ENCODE measurements at places on chromosomes 2 and 18. TPM values are rescaled to one million over a fixed set of nuclear protein-coding genes. Genes with fewer than 3 reads are reported as not detected.
A peak's percentile ranks its signal among the peaks of the same experiment; 100 is the strongest.

GRCh38 chr18:77106331-77106730, 26.3 kb downstream of the MBP start:
- peak; percentile 83 for DNase-seq

DNA sequence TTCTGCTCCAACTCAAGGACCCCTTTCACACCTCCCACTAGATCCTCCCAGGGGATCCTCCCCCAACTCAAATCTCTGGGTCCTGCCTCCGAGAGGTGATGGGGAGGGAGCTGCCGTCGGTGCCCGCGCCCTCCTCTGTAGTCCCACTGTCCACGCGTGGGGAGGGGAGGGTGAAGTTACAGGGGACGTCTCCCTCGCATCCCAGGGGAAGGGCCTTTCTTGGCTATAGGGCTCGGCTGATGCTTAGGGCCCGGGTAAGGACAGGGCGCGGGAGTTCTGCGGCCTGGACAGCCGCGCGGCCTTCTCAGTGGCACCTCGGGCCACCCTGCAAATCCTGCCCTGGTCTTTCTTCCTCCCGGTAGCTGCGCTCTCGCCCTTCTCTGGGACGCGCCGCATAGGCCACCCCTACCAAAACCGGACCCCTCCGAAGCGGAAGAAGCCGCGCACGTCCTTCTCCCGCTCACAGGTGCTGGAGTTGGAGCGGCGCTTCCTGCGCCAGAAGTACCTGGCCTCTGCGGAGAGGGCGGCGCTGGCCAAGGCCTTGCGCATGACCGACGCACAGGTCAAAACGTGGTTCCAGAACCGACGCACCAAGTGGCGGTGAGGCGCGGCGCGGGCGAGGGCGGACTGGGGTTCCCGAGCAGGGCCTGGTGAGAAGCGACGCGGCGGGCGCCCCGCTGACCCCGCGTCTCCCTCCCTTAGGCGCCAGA, 1.2 kb downstream of the TLX2 start:
- DNase-seq: no peak

Gene TMEM37
- total RNA-seq: 54.0 TPM

GRCh38 chr18:51953521-51953920, 386.5 kb upstream of the DCC start:
- no peak for DNase-seq

- no peak for DNase-seq
Measured at GRCh38 chr2:128727404-128727803, 408.7 kb upstream of the HS6ST1 start.

DNA sequence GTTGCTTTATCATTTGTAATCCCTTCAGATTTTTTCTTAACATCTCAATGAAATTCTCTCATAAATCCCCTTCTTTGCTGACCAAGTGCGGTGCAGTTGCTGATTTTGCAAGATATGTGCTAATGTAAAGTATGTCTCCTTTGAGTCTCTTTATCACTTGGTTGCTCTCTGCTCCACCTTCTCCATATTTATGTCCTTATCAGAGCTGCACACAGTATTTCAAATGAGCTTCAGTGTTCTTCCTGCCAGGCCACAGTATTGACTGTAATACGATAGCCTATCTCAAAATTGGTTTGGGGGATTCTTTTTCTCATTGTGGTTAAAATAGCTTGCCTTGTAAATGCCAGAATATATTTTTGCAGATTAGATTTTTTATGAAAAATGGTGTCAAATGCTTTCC, 32.2 kb downstream of the MAIP1 start:
- no peak for DNase-seq

Gene UGT1A5
- 2.4 TPM for total RNA-seq

- DNase-seq: no peak
Measured at GRCh38 chr2:169964740-169965139, 137.5 kb downstream of the UBR3 start.

DNA sequence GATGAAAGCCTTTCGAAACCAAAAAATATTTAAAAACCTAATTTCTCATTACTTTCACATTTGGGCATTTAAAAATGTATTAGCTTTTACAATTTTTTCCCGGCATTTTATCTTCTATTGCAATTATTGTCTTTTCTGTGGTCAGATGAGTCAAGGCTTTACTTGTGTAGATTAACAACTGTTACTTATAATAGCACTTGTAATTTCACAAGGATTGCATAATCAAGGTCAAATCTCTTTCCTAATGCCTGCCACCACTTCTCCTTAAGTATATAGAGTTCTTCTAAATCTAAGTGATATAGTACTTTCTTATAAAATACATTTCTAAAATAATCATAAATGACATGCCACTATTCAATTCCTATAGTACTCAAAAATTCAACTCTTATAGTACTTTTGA, 67.2 kb downstream of the SLC8A1 start:
- no peak for DNase-seq

GRCh38 chr2:44118257-44118656, 50.4 kb upstream of the PPM1B start:
- no peak for DNase-seq

- DNase-seq: peak; percentile 67
Measured at GRCh38 chr2:85248773-85249509, 78.8 kb downstream of the TGOLN2 start.

Gene SMYD1
- not detected for total RNA-seq

Data from mucosa of descending colon (tissue), 3 donors.